ENCODE measurements at places on chromosomes 16 and 17.
A peak's percentile ranks its signal among the peaks of the same experiment; 100 is the strongest.

- DNase-seq, result no peak
These were observed 2.4 kb upstream of the FBRS start for GRCh38 chr16:30655815-30656347.

DNA sequence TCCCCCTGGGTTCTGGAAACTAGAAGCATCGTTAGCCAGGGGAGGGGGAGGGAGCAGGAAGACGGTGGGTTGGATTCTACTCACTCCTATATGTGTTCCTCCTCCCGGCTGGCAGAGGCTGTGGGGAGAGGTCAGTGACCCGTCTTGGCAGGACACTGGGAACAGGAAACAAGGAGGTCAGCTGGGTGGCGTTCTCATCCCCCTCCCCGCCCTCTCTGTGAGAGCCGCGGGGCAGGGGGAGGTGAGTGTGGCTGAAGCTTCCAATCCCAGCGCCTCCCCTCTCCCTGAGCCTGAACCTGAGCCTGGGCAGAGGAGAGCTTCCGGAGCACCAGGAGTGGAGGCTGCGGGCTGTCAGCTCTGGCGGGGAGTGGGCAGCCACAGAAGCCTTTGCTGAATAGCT lies 12.5 kb downstream of the GPRC5C start:
- no peak for DNase-seq

DNA sequence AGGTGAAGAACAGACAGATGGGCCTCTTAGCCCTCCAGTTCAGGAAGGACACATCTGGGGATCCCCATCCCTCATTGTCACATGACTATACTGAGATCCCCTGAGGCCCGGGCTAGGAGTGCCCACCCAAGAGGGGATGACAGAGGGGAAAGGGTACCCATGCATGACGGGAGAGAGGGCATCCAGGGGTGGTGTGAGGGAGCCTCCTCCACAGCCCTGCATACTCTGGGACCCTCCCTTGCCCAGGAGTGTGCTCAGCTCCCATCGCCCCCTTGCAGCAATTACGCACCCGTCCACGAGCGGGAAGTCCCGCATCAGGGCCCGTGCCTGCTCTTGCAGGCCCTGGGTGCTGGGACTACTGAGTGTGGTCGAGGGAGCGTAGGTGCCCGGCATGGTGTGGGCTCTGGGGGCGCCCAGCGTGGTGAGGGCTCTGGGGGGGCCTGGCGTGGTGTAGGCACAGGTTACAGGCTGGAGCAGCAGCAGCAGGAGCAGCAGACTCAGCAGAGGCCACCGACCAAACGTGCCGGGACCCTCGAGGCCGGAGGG lies 6.5 kb downstream of the DPEP2 start:
- no peak for DNase-seq

DNA sequence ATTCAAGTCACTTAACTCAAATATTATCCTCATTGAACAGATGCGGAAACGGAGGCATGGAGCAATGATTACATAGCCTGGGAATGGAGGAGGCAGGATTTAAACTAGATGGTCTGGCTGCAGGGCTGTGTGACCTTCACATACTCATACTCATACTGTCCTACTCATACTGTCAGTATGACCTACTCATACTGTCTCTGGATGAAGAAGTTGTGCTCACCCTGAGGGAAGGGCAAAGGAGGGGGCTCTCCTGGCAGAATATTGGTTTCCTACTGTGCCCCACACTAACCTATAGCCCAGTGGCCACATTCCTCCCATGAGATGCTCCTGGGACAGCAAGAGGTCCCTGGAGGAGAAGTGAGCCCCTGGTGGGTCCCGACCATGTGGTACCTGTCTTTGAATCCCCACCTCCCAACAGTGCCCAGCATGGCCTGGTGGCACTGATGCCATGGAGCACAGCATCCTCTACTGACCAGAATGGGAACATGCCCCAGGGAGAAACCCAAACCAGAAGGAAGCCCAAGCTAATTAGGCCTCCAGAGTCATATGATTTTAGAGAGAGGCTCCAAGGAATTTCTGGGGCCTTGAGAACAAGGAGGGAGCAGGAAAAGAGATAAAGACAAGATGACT lies 197.3 kb upstream of the SDK2 start:
- no peak for DNase-seq

DNA sequence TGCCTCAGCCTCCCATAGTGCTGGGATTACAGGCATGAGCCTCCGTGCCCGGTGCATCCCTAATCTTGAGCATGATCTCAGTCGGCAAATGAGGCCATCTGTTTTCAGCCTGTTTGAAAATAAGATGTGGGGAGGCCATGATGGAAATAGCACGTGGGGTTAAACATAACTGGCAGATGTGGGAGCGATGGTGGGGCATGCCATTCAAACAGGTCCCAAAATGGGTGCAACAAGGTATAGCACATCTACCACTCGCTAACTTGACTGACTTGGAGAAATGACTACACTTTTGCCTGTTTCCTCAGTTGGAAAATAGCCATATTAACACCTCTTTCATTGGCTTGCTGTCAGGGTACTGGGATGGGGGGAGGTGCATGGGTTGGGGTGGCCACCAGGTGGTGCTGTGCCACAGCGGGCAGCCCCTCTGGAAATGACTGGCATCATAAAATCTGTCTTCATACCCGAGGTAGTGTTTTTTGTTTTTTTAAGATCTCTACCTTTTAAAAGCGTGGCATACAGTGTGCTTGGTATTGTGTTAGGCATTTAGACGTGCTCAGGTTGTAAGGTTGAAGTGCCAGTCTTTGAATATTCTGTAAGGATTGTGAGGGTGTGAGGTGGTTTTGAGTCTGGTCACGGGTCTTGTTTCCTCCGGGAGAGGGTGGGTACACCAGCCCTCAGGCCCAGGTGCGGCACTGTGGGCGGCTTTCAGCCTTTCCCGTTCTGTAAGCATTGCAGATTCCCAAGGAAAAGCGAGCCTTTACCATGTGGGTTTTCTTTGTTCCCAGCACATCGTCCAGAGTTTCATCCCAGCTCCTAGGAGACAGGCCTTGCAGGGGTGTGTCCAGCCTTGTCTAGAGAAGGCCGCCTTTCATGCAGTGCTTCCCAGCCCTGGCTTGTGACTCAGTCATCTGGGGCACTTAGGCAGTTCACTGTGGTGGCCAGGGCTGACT lies 2.9 kb upstream of the TTYH2 start:
- no peak for DNase-seq

DNA sequence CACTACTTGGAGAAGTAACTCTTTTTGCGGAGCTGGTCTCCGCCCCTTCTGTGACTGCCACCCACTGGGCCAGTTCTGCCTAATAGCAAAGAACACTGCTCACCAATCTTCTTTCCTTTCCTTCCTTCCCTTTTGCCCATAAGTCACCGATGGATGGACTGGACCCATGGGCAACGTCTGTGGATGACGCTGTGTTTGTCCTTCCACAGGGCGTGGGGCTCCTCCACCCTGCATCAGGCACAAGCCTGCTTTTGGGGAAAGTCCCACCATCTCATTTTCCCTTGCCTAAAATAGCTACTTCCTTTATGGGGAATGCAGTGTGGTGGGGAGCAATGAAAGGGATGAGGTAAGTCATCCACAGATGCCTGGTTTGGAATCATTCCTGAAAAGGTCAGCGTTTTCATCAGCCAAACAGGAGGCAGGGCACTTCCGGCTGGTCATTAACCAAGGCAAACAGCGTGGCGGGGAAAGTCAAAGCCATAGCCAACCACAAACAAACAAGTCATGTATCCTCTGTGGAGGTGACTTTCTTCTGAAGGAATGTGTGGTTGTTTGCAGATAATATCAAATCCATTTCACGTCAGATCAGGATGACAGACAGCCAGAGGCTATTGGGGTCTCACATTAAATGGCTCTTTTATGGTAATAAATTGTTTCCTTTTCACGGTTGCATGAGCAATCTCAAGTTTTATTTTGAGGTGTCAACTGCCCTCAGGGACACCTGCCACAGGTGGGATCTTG lies 30.7 kb upstream of the MED9 start:
- peak; percentile 74 for DNase-seq

DNA sequence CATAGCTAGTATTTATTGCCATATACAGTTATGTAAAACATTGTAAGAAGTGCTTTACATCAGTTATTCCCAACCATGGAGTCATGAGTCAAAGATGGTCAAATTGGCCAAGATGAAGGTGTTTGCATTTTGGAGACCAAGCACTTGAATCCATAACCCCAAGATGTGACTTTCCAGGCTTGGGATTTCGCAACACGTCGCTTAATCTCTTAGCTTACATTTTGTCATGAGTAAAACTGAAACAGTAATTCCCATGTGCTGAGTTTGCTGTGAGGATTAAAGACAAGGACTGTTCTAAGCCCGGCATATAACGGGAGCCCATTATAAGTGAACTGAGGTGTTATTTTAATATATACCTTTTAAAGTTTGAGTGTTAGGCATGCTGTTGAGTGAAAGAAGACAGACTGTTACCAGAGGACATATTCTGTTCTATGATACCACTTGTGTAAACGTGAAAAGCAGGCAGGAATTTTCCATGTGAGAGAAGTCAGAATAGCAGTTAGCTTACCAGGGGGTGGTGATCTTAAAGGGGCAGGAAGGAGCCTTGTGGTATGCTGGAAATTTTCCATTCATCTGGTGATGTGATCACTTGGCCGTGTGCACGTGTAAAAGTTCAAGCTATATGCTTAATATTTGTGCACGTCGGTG lies 484.9 kb downstream of the WWOX start:
- DNase-seq, result no peak

GRCh38 chr16:3589441-3589921 lies 12.3 kb upstream of the NLRC3 start:
- DNase-seq, result no peak

- no peak for DNase-seq
These were observed 113.4 kb downstream of the ENGASE start for GRCh38 chr17:79188048-79188447.

GRCh38 chr17:42632949-42633444 lies 23.5 kb downstream of the TUBG1 start:
- no peak for DNase-seq

DNA sequence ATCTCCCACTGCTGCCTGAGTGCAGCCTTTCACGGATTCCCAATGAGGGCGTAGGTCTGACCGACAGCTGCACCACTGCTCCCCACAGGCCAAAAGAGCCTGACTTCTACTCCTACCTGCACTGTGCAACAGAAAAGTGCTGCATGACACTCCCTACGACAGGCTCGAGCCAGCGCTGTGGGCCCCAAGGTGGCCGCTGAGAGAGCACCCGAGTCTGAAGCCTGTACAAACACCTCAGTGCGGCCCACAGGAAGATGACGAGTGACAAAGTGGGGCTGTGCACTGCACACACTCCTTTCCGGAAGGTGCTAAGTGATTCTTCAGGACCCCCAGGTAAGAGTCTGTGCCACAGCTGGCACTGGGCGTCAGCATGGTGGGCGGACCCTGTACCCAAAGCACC lies 41.2 kb downstream of the FANCA start:
- no peak for DNase-seq

GRCh38 chr17:76369804-76370203 lies 14.6 kb upstream of the SPHK1 start:
- DNase-seq, result no peak

DNA sequence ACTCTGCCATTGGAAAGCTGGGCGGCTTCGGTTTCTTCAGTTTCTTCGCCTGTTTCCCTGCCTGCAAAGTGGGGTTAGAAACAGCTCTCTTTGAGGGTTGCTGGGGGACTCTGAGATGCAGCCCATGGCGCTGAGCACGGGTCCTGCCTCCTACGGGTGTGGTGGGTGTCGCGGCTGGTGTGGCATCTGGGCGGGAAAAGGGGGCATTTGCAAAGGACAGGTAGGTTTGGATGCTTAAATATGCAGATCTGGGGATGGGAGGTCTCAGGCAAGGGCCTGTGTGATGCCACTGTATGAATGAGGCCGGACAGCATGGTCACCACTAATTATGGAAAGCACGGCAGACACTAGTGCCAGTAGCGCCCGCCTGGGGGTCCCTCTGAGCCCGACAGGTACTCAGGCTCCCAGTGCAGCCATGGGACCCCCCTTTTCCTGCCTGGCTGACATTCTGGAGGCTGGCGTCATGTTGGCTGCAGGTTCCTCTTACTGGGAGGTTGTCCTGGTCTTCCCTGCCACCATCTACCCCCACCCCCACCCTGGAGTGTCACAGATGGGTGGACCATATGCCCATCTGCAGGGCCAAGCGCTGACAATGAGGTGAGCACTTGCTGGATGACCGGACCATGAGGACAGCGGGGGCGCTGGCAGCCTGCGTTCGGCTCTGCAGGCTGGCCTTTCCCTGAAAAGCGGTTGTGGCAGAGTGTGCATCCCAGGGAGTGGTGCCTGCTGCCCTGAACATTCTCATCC lies 237.7 kb downstream of the SEC14L1 start:
- no peak for DNase-seq

DNA sequence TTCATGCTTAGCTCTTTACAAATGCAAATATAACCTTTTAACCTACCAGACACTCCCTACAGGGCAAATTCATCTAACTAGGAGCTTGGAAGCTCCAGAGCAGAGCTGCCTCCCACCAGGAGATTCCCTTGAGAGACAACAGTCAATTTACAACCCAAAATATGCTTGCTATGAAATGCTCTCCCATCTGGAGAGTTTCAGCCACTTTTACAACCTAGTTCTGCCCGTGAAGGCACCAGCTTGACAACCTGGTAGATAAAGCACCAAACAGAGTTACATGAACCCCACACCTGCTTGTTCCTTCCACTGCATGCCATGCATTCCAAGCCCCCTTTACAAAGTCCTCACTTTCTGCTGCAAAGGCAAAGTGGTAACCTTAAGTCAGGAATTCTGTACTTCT lies 215.3 kb upstream of the KIF2B start:
- DNase-seq, result no peak

DNA sequence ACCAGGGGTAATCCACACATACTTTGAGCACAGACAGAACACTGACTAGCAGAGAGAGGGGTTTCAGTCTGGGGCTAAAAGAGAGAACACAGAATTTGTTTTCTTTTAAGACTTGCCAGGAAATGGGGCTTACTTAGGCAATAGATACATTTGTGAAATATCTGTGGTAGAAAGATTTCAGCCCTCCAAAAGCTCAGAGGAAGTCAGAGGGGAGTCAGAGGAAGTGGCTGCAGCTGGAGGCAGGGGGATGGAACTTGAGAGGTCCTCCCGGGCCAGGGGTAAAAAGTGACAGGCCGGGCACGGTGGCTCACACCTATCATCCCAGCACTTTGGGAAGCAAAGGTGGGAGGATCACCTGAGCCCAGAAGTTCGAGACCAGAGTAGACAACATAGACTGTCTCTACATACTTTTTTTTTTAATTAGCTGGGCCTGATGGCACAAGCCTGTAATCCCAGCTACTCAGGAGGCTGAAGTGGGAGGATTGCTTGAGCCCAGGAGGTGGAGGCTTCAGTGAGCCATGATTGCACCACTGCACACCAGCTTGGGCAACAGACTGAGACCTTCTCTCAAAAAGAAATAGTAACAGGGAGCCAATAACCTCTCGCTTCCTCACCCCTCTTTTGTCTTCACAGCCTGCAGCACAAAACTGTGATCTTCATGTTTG lies 49.9 kb downstream of the NLRC5 start:
- peak; percentile 57 for DNase-seq

- DNase-seq, result no peak
These were observed 19.3 kb downstream of the CRISPLD2 start for GRCh38 chr16:84839054-84839453.

DNA sequence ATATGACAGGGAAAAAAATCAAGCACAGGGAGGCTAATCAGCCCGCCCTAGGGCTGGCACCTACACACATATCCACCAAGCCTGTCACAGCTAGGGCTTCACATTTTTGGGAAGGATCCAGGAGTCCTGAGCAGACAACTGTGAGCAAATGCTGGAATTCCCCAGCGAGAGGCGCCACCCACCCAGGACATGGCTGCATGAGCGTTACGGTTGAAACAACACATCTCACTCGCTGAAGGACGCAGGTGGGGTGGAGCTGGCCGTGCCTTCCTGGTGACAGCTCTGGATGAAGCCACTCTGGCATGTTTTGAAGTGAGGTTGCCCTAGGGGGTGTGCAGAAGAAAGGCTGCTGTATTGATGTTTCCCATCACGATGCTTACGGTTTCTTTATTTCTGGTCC lies 315.1 kb upstream of the EEF2KMT start:
- no peak for DNase-seq

- no peak for DNase-seq
These were observed 26.3 kb upstream of the METRNL start for GRCh38 chr17:83053021-83053681.
